ENCODE measurements at places on chromosomes 11 and 22. TPM values are rescaled to one million over a fixed set of nuclear protein-coding genes. Genes with fewer than 3 reads are reported as not detected.

C11orf16 gene
- not detected for total RNA-seq

ZP1 gene
- 1.4 TPM for total RNA-seq

MS4A3 gene
- not detected for total RNA-seq

JAM3 gene
- 18.9 TPM for total RNA-seq

OR52I2 gene
- not detected for total RNA-seq

MFNG gene
- total RNA-seq: 33.6 TPM

LAYN gene
- total RNA-seq: 7.1 TPM

APOBEC3B gene
- total RNA-seq: 0.58 TPM

MAJIN gene
- not detected for total RNA-seq

Data from mesenteric fat pad (tissue), 1 donor.